ENCODE measurements at places on chromosomes 7 and 10. TPM values are rescaled to one million over a fixed set of nuclear protein-coding genes. Genes with fewer than 3 reads are reported as not detected.

DNA sequence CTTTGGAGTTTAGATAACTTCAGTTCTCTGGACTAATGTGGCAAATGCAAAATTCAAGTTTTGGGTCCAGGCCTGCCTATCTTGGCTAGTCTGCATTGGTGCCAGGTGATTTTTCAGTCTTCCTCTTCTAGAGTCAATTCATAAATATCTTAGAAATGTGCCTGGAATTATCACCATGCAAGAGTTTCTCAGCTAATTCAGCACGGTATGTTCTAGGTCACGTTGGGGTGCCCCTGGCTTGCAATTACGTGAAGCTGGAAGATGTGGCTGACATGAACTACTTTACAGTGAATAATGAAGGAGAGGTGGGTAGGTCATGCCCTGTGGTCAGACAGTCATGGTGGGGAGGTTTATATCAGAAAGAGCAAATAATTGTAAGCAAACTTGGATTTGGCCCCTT lies 25.0 kb downstream of the ZDHHC6 start:
- DNase-seq, result no peak
- H3K36me3 ChIP-seq, result peaks cover 12% of the 10 kb centered on the region
- H3K27me3 ChIP-seq, result no peaks in the 10 kb centered on the region

GRCh38 chr7:123305840-123306375 lies 106.1 kb upstream of the SLC13A1 start:
- DNase-seq, result no peak
- no peaks in the 10 kb centered on the region for H3K27me3 ChIP-seq
- H3K36me3 ChIP-seq, result no peaks in the 10 kb centered on the region
- no peak overlapping the region for H3K27ac ChIP-seq
- H3K4me1 ChIP-seq, result no peaks in the 10 kb centered on the region
- no peak overlapping the region for H3K4me3 ChIP-seq

DNA sequence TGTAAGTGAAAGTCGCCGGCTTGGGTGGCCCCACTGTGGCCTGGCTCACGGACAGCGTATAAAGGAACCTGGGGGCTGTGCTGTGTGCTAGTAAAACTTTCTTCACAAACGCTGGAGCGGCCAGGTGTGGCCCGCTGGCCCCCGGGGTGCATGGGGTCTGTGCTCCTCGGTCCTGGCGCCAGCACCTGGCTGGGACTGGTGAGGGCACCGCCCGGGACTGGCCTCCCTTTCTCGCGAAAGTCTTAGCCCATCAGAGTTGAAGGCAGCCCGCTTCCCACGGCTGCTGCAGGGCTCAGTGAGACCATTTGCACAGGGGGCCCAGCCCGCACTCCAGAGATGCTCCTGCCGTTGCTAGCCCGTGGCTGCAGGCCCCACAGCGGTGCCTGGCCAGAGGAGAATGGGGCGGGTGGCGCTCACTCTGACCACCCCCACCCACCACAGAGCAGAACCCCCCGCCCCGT lies 5.8 kb downstream of the PWWP2B start:
- no peak for DNase-seq
- peaks cover 11% of the 10 kb centered on the region for H3K4me1 ChIP-seq
- H3K27ac ChIP-seq, result no peak overlapping the region
- H3K4me3 ChIP-seq, result no peak overlapping the region

DNA sequence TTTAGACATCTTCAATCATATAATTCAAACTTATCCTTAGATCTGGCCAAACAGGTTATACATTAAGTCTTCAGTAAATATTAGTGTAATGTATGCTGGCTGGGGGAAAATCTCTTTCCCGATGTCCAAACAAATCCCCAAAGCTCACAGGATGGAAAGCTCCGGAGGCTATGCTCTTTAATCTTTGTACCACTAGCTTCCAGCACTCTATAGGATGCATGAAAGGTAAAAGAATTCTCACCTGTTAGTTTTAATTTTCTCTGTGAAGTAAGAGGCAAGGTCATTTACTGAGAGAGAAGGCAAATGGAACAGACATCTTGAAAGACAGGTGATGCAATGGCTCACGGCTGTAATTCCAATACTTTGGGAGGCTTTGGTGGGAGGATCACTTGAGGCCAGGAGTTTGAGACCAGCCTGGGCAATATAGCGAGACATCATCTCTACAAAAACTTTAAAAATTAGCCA lies 99.8 kb upstream of the KIF5B start:
- H3K36me3 ChIP-seq, result no peaks in the 10 kb centered on the region
- DNase-seq, result no peak
- H3K27me3 ChIP-seq, result no peaks in the 10 kb centered on the region
- no peak overlapping the region for H3K27ac ChIP-seq

- peaks cover 22% of the 10 kb centered on the region for H3K27me3 ChIP-seq
- H3K36me3 ChIP-seq, result no peaks in the 10 kb centered on the region
- peak overlapping the region; percentile 39 for H3K4me3 ChIP-seq
- no peak for DNase-seq
- H3K4me1 ChIP-seq, result no peaks in the 10 kb centered on the region
- H3K27ac ChIP-seq, result no peak overlapping the region
These were observed 98.5 kb downstream of the WDR11 start for GRCh38 chr10:120949609-120950031.

DNA sequence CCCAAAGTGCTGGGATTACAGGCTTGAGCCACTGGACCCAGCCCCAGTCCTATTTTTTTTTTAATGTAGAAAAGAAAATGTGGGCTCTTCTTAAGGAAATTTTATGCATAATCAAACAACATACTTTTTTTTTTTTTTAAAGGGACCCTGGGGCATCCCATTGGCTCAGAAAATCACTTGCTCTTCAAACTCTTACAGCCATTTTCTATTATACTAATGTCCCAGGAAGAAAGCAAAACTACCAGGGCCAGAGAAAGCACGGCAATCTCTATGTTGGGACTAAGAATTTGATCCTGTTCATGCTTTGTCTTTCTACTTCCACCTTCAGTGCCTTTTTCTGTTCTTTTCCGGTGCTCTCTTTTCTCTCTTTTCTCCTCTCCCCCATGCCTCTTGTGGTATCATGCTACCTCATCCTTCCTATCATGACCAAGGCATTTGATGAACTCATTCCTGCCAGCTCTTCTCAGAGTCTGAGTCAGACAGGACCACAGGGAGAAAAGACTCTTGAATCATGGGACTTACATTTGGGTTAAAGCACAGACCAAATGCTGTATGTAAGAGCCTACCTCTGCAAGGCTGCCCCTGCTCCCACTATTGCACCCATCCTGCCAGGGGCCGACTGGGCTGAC lies 76.4 kb upstream of the CCNY start:
- no peaks in the 10 kb centered on the region for H3K4me1 ChIP-seq
- DNase-seq, result no peak
- no peak overlapping the region for H3K4me3 ChIP-seq
- no peaks in the 10 kb centered on the region for H3K36me3 ChIP-seq

DNA sequence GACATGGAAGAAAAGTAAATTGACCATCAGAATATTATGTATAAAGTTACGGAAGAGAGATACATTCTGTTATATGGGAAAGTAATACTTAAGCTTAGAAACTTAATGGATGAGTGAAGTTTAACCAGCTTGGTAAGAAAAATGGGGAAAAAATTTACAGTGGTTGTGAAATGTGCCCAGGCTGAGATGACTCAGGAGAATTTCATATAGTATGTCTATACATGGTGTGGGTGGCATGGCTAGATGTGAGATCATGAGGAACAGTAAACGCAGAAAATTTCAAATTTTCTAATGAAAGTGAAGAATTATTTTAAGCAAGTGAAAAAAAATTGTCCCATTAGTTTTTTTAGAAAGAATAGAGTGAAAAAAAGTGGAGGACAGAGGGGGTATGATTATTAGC lies 552.5 kb upstream of the SORCS1 start:
- H3K36me3 ChIP-seq, result no peaks in the 10 kb centered on the region
- no peaks in the 10 kb centered on the region for H3K4me1 ChIP-seq

DNA sequence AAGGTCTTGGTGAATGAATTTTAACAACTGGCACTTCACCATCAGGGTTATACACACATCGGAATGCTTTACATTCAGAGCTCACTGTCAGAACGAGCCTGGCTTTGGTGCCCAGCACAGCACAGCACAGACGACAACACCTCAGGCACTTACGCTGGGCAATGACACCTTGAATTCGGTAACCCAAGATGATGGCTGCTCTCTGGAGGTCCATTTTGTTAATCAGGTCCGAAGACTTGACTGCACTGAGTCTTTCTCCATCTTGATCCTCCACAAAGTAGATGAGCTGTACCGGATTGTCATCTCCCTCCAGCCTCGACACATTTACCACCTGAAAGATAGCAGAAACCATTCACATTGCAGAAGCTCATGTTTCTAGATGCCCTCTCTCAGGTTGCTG lies 82.4 kb downstream of the KIAA1549 start:
- no peaks in the 10 kb centered on the region for H3K4me1 ChIP-seq
- no peaks in the 10 kb centered on the region for H3K36me3 ChIP-seq
- H3K27ac ChIP-seq, result no peak overlapping the region
- H3K4me3 ChIP-seq, result no peak overlapping the region
- no peaks in the 10 kb centered on the region for H3K27me3 ChIP-seq

DNA sequence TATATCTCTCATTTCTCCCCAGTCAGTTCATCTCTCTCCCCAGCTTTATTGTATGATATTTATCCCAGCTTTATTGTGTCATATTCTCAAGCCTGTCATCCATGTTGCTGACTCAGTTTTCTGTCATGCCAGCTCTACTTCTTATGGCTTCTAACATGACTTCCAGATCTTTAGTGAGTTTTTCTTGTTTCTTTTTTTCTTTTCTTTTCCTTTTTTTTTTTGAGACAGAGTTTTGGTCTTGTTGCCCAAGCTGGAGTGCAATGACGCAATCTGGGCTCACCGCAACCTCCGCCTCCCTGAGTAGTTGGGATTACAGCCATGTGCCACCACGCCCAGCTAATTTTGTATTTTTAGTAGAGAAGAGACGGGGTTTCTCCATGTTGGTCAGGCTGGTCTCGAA lies 28.7 kb upstream of the CALU start:
- H3K4me3 ChIP-seq, result no peak overlapping the region
- H3K27me3 ChIP-seq, result no peaks in the 10 kb centered on the region
- no peak overlapping the region for H3K27ac ChIP-seq

GRCh38 chr10:132972986-132973902 lies 30.9 kb upstream of the CFAP46 start:
- no peak overlapping the region for H3K4me3 ChIP-seq
- DNase-seq, result no peak
- no peaks in the 10 kb centered on the region for H3K4me1 ChIP-seq
- H3K36me3 ChIP-seq, result no peaks in the 10 kb centered on the region

- no peaks in the 10 kb centered on the region for H3K4me1 ChIP-seq
- H3K27ac ChIP-seq, result no peak overlapping the region
These were observed 14.5 kb downstream of the NUDT5 start for GRCh38 chr10:12181065-12181775.

DNA sequence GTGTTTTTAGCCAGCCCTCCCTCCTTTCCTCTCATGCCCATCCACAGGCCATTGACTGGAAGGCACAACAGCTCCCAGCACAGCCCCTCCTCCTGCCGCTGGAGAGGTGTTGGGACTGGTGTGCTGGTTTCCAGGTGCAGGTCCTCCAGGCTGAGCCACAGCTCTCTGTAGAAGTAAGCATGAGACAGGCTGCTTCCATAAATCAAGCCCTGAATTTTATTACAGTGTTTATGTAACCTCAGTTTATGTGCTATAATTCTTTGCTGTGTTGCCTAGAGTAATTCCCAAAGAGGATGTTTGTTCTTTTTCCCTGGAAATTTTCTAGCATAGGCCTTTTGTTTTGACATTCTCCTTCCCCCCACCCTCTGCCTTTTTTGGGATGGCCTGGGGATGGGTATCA lies 445.8 kb downstream of the AUTS2 start:
- no peak overlapping the region for H3K27ac ChIP-seq
- H3K27me3 ChIP-seq, result no peaks in the 10 kb centered on the region
- no peak for DNase-seq
- no peaks in the 10 kb centered on the region for H3K4me1 ChIP-seq

DNA sequence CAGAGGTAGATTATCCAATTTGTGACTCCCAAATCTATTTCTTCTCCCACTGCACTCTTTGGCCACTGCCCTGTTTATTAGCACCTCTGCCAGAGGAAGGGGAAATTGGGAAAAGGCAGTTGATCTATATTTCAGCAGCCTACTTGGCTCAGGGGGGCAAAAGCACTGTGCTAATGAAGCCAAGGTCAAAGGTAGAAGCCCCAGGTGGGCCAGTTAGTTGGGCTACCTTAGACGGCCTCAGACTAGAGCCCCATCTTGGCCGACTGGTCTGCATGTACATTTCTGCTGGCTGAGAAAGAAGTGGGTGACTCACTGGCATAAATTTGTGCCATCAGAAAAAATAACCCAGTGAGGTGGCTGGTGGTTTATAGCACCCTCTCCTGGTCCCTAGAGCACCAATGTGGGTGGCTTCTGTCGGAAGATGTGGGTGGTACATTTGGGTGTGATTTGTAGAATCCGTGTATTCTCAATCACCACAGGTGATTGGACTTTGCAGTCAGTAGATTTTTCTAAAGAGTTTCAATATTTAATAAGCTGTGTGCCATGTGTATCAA lies 293.3 kb upstream of the MKI67 start:
- peak; percentile 22 for DNase-seq
- H3K27ac ChIP-seq, result no peak overlapping the region
- no peak overlapping the region for H3K4me3 ChIP-seq
- no peaks in the 10 kb centered on the region for H3K36me3 ChIP-seq
- no peaks in the 10 kb centered on the region for H3K27me3 ChIP-seq
- no peaks in the 10 kb centered on the region for H3K4me1 ChIP-seq

GRCh38 chr10:43227911-43228782 lies 38.7 kb downstream of the RASGEF1A start:
- H3K27ac ChIP-seq, result no peak overlapping the region
- no peak overlapping the region for H3K4me3 ChIP-seq
- peak; percentile 6 for DNase-seq
- no peaks in the 10 kb centered on the region for H3K4me1 ChIP-seq
- H3K36me3 ChIP-seq, result no peaks in the 10 kb centered on the region
- H3K27me3 ChIP-seq, result peaks cover 26% of the 10 kb centered on the region

DNA sequence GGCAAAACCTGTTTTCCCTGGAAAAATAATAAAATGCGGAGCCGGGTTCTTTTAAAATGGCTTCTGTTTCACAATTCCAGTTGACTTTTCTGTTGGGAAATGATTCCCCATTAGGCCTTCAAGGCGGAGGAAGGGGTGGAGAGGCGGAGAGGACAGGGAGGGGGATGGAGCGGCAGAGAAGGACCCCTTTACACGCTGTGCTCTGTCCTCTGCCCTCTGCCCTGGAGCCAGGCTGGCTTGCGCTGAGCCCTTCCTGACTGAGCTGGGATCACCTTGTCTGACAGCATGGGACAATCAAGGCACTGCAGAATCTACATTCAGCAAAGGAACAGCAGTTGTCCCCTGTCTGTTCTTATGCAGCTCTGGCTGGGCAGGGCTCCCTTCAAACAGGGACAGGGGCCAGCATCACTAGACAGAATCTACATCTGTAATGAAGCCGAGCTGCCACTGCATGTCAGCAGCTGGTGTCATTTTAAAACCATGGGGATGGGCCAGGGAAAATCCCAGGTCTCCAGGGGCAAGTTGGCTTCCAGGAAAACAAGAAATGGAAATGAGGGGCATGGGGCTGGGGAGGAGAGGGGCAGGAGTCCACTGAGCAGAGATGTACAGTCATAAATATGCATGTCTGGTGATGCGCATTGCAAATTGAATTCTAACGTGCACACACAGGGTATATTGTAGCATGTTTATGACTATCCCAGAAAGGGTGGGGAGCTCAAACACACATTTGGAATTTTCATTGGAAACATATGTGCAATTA lies 120.0 kb downstream of the MKX start:
- H3K4me3 ChIP-seq, result no peak overlapping the region
- no peak for DNase-seq
- no peak overlapping the region for H3K27ac ChIP-seq

Gene PPP1R17
- not detected for total RNA-seq

Gene KIF11
- total RNA-seq, result 0.76 TPM

Gene MNX1
- total RNA-seq, result 0.16 TPM

Gene LIPM
- total RNA-seq, result not detected

Gene KNDC1
- 0.04 TPM for total RNA-seq

Gene PAX4
- not detected for total RNA-seq

Gene ZDHHC4
- total RNA-seq, result 55.7 TPM

Gene MYL10
- not detected for total RNA-seq

Gene NOS3
- total RNA-seq, result 10.8 TPM

Gene SMO
- 1.6 TPM for total RNA-seq

Gene NPFFR1
- not detected for total RNA-seq

Gene CFTR
- total RNA-seq, result not detected
